Fibroblast of gingiva (primary cell): ENCODE measurements at places on chromosomes 2 and 18.

- no peak for DNase-seq
These were observed 397.5 kb downstream of the FIGN start for GRCh38 chr2:163338270-163338669.

GRCh38 chr2:199590321-199591203 is 132.8 kb upstream of the SATB2 start:
- no peak for DNase-seq

DNA sequence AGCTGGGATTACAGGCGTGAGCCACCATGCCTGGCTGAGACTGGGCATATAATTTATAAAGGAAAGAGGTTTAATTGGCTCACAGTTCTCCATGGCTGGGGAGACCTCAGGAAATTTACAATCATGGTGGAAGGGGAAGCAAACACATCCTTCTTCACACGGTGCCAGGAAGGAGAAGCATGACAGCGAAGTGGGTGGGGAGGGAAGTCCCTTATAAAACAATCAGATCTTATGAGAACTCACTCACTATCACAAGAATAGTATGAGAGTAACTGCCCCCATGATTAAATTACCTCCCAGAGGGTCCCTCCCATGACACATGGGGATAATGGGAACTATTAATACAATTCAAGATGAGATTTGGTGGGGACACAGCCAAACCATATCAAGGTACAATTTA is 7.8 kb upstream of the LCLAT1 start:
- DNase-seq: no peak

DNA sequence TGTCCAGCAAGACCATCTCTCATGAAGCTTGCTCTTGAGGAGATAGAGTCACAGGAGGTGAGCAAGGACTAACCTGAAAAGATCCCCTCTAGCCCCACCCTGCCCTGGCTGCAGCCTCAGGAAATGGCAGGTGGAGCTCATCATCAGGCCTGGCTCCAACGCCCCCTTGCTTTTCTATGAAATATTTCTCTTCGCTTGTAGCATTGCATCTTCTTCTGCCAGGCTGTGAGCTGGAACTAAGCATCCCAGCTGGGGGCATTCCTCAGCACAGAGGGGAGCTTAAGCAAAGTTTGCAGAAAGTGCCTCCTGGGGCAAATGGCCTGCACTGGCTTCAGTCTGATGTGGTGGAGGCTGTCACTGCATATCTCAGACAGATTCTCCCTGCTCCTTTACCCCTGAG is 90.1 kb upstream of the LGALSL start:
- no peak for DNase-seq

DNA sequence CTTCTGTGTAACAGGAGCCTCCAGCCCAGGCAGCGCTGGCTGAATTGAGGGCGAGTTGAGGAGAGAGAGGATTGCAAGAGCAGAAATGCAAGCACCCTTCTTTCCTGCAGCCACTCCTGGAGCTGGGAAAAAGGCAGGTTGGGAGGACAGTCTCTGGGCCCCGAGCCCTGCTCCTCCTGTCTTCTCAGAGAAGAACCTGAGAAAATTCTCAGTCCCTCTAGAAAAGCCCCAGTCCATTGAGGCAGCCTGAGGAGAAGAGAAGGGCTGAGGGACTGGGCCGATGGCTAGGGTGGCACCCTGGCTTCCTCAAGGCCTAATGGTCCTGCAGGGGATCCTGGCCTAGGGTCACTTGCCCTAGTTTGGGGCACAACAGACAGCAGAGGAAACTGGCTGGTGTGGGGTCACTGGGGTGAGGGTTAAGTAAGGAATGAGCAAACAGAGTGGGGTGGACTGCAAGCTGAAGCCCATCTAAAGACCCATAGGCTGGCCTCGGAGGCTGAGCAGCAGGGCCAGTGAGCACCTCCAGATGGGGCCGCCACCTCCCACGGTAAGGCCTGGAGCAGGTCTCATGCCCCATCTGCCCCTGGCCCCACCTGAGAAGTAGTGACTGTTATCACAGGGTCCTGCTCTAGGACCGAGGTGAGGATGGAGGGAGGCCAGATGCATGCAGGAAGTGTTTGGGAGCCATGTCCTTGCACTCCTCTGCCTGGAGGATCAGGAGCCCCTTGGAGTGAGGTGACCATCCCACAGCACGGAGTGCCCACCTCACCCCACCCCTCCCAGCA is 12.4 kb downstream of the CIB4 start:
- DNase-seq: no peak

- no peak for DNase-seq
These were observed 290.8 kb downstream of the GBX2 start for GRCh38 chr2:235877275-235877802.

DNA sequence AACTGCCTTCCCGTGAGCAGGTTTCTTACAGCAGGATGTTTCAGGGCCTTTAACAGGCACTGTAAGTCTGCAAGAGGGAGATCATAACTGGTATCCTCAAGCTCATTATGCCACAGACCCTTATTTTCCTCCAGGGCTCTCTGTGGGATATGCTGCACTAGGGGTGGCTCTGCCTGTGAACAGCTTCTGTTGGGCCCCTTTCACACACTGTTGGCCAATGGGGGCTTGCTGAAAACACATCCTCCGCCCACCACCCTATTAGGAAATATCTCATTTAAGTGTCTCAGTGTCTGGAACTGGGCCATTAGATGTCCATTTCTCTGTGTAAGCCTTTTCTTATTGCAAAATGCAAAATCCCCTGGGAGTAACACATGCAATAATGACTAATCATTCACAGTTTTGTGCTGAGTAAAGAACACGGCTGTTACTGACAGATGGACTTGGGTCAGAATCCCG is 414.3 kb upstream of the HS6ST1 start:
- peak; percentile 94 for DNase-seq

DNA sequence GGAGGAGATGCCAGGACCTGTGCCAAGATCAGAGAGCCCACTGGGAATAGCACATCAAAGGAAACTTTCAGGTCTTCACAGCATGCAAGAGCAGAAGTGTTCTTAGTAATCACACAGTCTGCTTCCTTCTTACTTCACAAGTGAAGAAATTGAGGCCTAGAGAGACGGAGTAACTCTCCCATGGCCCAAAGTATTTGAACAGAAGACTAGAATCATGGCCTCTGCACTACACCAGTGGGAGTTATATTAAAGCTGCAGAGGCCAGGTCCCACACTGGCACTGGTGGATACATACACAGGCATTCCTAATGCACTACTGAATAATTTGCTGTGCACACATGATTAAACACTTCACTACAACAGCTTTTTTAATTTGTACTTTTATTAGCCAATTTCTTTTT is 107.6 kb upstream of the RMP24 start:
- DNase-seq: no peak

DNA sequence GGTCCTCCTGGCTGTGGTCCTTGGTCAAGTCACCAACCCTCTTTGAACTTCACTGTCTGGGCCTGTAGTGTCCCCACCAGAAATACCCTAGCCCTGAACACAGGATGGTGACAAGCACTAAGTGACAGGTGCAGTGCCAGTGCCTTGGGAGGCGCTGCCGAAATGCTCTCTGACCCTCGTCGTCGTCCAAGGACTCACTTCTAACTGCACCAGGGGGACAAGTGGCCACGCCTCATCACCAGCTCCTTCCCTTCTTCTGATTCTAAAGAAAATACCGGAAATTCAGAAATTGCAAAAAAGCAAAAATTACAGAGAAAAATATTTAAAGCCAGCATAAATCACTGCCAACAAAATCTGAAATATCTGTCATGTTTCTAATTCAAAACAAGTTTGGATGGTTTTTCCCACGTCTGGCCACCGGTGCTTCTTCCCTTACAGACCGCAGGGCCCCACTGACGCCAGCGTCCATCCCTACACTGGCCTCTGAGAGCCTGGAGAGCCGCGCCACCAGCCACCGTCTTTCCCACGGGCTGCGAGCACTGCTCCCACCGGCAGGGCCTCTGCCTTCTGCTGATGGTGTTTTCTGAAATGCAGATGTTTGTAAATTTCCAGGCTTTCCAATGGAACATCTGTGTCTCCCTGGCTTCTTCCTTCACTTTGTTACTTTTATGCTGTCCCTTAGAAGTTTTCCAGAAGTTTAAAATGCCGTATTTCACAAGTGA is 37.4 kb upstream of the GPC1 start:
- no peak for DNase-seq

GRCh38 chr2:232431705-232432590 is 24.0 kb upstream of the ALPI start:
- no peak for DNase-seq

GRCh38 chr2:191174442-191174841 is 23.6 kb upstream of the STAT4 start:
- DNase-seq: no peak

GRCh38 chr2:36511858-36512603 is 85.9 kb downstream of the FEZ2 start:
- no peak for DNase-seq

GRCh38 chr2:225274751-225275150 is 124.8 kb upstream of the NYAP2 start:
- peak; percentile 19 for DNase-seq

- DNase-seq: no peak
These were observed 38.4 kb downstream of the LONRF2 start for GRCh38 chr2:100283724-100284501.

GRCh38 chr2:31956312-31956711 is 54.5 kb downstream of the MEMO1 start:
- no peak for DNase-seq

DNA sequence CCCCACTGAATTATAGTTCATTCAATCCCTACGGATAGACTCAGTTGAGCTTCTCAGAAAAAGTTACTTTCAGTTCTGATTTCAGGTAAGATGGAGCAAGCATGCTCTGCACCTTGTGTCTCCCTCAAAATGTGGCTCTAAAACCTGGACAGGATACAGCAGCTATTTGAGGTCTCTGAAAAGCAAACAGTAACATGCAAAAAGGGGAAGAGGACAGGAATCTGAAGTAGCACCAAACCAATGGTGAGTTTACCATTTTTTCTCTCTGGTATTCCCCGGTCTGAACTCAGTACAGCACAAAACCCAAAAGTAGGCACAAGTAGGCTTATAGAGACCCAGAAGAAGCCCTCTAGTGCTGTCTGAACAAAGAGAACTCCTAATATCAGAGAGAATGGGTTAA is 34.1 kb downstream of the LANCL1 start:
- DNase-seq: no peak

DNA sequence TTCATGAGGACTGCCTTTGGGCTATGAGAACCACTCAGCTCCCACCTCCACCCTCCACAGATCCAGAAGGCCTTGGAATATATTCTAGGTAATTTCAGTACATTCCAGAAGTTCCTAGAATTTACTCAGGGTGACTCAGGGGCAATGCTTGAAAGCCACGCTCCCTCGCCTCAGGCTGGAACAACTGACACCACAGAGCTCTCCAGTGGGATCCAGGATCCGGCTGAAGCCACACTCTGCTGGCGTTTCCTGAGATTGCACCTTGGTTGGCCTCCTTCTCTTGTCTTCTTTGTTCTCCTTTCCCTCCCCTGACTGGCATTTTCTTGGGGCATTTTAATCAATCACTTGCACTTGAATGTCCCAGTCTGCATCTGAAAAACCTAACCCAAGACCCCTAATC is 92.6 kb upstream of the KCNE4 start:
- peak; percentile 73 for DNase-seq

- DNase-seq: no peak
These were observed 8.6 kb upstream of the ME2 start for GRCh38 chr18:50870138-50870845.

GRCh38 chr2:7026742-7027141 is 109.5 kb downstream of the RNF144A start:
- DNase-seq: no peak

DNA sequence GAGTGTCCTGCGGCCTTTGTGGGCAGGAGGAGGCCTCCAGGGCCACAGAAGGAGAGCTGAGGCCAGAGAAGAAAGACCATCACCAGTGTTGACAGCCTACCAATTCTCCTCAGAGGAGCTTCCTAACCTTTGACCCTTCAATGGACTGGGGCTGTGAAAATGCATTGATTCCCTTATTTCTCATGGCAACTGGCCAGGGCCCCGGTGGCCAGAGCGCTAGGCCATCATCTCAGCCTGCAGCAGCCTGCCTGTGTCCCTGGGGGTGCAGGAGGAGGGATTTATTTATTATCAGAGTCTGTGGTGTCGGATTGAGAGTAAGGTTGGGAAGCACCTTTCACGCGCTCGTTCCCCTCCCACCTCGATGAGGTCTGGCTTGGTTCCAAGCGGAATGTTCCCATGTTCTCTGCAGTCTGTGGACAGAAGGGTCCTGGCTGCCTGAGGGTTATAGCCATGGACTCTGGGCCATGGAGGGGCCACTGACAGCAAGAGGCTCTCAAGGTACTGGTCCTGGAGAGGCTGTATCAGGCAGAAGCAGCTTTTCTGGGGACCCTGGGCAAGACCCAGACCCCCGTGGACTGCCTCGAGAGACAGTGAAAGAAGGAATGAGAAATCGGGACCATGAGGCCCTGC is 53.8 kb downstream of the CYP27C1 start:
- no peak for DNase-seq

- DNase-seq: no peak
These were observed 22.2 kb downstream of the BIN1 start for GRCh38 chr2:127084611-127085316.

DNA sequence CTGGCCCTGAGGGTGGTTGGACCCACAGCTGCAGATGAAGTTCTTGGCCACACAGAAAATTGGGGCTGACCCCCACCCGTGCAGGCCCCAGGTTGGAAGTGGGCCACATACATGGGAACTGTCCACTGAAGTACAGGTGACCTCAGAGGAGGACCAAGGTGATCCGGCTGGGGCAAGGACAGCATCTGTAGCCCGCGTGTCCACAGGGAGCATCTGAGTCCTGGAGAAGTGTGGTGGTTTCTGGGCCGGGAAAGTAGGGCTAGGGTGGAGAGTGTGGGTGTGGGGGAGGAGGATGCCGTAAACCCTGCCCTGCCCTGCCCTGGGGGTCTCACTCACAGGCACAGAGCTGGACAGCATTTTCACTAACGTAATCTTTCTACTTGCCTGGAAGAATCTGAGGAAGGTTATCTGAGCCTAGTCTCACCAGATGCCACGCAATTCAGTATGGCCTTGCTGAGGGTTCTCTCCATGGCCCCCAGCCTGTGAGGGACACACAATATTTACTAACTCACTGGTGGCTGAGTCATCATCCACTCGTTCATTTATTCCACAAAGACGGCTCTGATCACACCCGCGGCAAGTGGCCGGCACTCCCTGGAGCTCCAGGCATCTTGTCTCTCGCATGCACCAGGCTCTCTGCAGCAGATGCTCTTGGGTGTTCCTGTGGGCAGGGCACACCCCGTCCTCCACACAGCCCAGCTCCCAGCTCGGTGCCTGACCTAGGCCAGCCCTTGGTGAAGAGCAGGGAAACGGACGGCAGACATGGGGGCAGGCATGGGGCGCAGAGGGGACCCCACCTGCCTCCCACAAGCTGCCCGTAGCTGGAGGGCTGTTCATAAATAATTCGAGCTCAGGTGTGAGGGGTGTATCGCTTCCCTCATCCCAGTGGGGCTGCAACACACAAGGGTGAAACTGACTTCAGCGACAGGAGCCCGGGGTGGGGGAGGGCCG is 51.2 kb downstream of the INHBB start:
- DNase-seq: peak; percentile 17

DNA sequence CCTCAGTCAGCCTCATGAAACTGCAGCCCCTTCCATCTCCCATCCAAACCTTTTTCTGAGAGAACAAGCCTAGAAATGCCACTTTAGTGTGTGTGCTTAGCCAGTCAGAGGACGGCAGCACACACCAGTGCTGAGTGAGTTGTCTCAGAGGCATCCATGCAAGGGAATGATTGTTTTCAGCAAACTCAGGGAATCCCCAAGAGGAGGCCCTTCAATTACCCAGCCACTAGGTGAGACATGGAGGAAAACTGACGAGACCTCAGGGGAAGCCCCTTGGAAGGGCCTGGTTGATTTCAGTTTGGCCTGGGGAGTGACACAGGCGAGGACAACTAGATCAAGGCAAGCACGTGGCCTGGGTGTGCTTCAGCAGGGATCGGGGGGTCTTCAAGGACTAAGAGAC is 49.7 kb downstream of the APOB start:
- DNase-seq: no peak

GRCh38 chr2:173669888-173670287 is 295.3 kb downstream of the SP3 start:
- no peak for DNase-seq
